ENCODE measurements at places on chromosomes 7 and 10.

GRCh38 chr10:23051855-23052331 is 43.5 kb upstream of the MSRB2 start:
- no peak for DNase-seq

- no peak for DNase-seq
Observed at GRCh38 chr10:77944519-77944918, 18.0 kb upstream of the DLG5 start.

DNA sequence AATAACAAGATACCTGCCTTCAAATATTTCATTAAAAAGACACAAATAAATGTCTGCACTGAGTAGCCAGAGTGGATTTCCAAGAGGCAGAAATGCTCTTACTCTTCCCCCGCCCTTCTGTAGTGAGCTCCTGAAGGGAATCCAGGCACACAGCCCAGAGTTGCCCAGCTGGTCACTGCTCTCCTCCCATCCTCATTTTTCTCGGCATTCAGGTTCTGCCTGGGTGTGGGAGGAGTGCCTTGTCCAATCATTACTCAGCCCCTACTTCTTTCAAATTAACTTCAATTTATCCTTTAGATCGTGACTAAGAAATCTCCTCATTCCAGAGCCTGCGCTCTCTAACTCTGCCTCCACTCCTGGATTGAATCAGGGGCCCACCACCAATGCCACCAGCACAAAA is 12.2 kb downstream of the CCDC6 start:
- no peak for DNase-seq

DNA sequence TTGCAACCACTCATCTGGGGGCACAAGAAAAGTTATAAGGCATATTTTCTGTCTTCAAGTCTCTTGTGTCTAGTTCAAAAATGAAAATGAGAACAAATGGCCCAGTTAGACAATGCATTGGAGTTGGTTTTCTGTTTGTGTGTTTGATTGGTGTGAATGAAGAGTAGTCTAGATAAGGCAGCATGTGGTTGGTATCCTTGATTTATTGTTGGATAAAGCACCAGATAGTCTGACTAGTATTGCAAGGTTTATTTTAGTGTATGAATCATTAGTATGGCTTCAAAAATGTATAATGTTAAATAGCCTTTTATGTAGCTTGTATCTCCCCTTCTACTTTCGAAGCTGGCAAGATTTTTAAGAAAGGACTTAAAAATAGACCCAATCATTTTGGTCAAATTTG is 237.3 kb downstream of the CDK14 start:
- no peak for DNase-seq

DNA sequence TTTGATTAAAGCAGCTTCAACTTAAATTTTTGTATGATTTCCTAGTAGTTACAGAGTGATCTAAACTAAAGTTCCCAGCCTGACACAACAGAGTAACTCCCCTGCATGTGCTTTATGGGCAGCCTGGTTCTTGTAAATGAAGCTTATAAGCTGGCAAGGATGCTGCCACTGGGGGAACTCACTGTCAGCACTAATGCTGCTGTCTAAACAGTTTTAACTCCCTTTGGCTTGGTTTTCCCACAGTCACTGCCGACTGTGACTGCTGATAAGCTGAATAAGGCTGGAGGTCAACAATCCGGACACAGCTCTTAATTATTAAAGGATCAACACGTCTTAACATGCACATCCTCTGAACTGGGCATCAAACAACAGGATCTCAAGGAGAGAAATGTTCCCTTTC is 130.1 kb downstream of the OTUD1 start:
- no peak for DNase-seq

GRCh38 chr7:141464551-141464950 is 86.7 kb upstream of the AGK start:
- DNase-seq: no peak

- DNase-seq: no peak
Observed at GRCh38 chr10:126839094-126839761, 66.0 kb upstream of the DOCK1 start.

GRCh38 chr7:22611758-22612079 is 111.7 kb upstream of the STEAP1B start:
- no peak for DNase-seq

DNA sequence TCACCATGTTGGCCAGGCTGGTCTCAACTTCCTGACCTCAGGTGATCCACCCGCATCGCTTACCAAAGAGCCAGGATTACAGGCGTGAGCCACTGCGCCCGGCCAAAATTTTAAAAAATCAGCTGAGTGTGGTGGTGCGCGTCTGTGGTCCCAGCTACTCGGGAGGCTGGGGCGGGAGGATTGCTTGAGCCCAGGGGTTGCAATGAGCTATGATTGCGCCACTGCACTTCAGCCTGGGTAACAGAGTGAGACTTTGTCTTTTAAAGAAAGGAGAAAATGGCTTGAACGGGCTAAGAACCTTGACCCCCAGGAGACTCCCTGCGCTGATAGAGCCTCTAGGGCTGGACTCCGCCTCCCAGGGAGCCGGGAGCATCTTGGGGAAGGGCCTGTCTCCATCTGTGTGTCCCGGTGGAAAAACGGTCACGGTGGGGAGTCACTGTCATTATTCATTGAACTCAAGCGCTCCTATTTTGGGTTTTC is 760 bp upstream of the KCTD7 start:
- no peak for DNase-seq

GRCh38 chr10:59090817-59091622 is 85.4 kb upstream of the PHYHIPL start:
- DNase-seq: no peak

DNA sequence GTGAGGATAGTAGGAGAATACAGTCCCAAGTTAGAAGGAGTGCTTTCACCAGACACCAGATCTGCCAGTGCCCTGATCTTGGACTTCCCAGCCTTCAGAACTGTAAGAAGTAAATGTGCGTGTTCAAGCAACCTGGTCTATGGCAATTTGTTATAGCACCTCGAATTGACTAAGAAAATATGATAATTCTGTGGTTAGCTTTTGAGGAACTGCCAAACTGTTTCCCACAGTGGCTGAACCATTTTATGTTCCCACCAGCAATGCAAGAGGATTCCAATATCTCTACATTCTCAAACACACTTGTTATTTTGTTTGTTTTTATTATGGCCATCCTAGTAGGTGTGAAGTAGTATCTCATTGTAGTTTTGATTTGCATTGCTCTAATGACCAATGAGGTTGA is 47.0 kb downstream of the RBM20 start:
- no peak for DNase-seq
